ENCODE measurements at places on chromosomes 1 and 21. TPM values are rescaled to one million over a fixed set of nuclear protein-coding genes. Genes with fewer than 3 reads are reported as not detected.

GRCh38 chr1:188386161-188386560 is 1557.4 kb downstream of the PLA2G4A start:
- no peak for DNase-seq

DNA sequence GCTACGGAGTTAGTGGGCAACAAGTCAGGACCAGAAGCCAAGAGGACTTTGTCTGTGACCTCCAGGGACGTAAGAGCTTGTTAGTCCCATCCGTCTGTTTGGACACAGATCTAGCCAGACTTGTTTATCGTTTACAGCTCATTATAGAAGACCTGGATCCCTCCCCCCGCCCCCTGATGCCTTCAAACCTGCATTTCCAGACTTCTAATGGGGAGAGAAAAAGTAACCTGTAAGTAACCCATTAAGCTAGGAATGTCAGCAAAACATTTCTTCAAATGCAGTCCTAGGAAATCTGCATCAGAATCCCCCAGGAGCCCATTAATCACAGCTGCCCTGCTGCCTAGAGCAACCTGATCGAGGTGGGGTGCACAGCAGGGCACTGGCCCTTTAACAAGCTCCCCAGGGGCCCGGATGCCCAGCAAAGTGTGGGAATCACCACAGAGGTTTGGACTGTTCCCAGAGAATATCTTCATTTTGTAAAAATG is 1.4 kb upstream of the MAD2L2 start:
- no peak for DNase-seq

GRCh38 chr1:64598100-64598571 is 128.2 kb downstream of the CACHD1 start:
- peak; percentile 25 for DNase-seq

- no peak for DNase-seq
Measured at GRCh38 chr1:76095802-76096201, 21.3 kb downstream of the ST6GALNAC3 start.

- DNase-seq: peak; percentile 48
Measured at GRCh38 chr1:30087465-30087864, 635.9 kb downstream of the MATN1 start.

The PADI1 gene
- total RNA-seq: 2.5 TPM

The MEX3A gene
- 12.8 TPM for total RNA-seq

The TGFB2 gene
- total RNA-seq: 12.6 TPM

DNA sequence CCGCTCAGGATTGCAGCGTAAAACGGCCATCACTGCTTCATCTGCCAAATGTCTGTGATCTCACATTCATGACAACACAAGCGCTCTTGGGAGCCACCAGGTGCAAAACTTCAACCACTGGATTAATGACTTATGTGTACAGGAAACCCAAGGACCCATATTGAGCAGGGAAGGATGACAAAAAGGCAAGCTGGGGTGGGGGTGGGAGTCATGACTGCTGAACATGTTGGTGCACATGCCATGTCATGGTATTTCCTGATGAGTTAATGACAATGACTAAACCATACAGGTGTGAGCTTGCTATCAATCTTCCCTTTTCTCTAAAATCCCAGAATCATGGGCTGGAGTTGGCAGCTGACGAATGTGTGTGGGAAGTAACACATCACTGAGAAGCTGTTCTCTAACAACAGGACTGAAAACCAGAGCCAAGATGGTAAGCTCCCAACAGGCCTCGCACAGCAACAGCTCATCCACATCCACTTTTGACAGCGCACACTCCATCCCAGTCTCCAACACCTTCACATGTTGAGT is 3.1 kb upstream of the SH2D5 start:
- DNase-seq: peak; percentile 3

GRCh38 chr1:66598670-66599069 is 64.7 kb downstream of the SGIP1 start:
- peak; percentile 70 for DNase-seq

The MTARC1 gene
- 1.5 TPM for total RNA-seq
